Fibroblast of upper back skin (primary cell): ENCODE measurements at places on chromosomes 4 and X.

DNA sequence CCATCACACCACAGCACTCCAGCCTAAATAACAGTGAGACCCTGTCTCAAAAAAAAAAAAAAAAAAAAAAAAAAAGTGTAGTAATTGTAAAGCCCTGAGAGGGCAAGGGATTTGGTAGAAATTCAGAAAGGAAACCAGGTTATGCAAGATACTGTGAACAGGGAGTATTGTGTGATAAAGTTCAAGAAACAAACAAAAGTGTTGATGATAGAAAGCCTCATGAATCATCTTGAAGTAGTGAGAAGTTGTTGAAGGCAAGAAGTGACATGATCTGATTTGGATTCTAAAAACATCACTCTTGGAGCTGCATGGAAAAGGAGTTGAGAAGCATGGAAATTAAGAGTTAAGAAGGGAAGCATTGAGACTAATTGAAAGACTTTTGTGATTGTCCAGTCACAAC is 102.2 kb downstream of the RAP1GDS1 start:
- no peak for DNase-seq

- DNase-seq, result peak; percentile 25
These were observed 33.0 kb downstream of the HDX start for GRCh38 chrX:84469226-84469625.

DNA sequence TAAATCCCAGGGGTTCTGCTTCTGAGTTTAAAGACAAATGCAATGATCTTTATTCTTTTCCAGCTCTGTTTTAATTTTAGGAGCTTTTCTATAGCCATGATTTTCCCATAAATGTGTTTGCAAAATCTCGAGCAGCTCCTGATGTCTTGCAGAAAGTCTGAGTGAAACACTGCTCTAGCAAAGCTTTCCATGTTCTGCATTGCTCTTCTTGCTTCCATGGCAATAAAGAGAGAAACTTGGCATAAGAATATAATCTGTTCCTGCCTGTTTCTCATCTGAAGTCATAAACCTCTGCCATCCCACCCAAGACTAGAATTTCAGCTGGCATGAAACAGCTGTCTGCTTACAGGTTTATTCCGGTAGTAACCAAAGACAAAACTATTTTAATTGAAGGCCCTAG is 254.5 kb downstream of the SPRY1 start:
- DNase-seq, result no peak

DNA sequence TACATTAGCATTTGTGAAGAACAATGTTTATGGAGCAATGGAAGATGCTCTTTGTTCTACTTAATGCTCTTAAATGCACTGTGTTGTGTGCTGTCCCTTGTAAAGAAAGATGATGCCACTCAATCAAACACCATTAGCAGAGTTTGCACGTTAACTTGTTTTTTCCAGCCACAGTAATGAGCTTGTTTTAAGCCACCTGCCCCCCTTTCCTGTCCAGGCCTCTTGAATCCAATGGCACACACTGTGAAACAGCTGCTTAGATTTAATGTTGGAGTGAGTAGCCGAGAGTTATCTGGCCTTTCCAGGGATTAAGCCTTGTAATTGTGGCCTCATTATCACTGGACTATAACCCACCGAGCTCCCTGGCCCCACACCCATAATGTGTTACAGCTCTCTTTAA is 86.0 kb downstream of the PAK3 start:
- DNase-seq, result no peak

- peak; percentile 1 for DNase-seq
These were observed 227.7 kb upstream of the GPRIN3 start for GRCh38 chr4:89535251-89535650.

DNA sequence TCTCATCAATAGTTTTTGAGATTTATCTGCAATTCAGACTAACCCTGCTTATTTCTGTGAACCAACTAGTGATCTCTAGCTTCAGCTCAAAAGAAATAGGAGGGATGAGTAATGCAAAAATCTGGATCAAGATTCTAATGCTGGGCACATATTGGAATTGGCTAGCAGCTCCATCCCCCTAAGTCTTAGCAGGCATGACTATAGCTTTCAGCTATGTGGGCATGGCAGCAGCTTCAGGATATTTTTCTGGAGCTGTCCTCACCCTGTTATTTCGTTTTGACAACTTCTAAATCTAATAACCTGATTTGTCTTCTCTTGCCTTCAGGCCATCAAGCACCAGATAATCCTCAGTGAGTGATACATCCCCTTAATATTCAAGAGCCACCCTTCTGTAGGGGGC is 50.8 kb upstream of the GNPDA2 start:
- DNase-seq, result no peak

GRCh38 chrX:118795528-118796280 is 27.9 kb upstream of the ZCCHC12 start:
- peak; percentile 17 for DNase-seq

DNA sequence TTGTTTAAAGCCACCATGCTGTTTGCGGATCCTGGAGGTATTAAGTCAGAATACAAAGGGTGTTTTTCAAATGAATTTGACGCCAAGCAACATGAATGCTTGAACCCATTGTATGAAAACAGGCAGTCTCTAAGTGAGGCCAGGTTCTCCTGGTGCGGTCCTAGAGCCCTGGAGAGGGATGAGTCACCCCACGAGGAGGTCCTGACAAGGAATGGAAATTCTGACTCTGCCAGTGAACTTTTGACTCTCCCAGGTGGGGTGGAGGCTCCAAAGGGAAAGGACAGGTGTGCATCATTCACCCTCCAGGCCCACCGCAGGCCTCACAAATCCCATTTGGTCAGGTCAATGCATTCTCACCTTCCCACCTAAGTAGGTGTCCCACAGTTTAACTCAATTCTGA is 1.5 kb downstream of the TRIM2 start:
- peak; percentile 45 for DNase-seq

GRCh38 chrX:38807873-38808272 is 6.6 kb downstream of the MID1IP1 start:
- DNase-seq, result peak; percentile 38

DNA sequence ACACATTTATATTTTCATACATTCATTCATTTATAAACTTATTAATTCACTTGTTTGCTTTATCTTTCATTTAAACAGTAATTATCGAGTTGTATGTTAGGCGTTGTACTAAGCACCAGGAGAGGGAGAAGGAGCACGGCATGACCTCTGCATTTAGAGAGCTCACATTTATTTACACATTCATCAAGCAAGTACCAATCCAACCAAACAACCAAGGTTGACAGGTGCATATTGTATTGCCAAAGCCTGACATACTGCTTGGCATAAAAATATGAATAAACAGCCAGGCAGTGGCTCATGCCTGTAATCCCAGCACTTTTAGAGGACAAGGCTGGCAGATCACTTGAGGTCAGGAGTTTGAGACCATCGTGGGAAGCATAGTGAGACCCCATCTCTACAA is 37.0 kb upstream of the CLNK start:
- DNase-seq, result no peak

DNA sequence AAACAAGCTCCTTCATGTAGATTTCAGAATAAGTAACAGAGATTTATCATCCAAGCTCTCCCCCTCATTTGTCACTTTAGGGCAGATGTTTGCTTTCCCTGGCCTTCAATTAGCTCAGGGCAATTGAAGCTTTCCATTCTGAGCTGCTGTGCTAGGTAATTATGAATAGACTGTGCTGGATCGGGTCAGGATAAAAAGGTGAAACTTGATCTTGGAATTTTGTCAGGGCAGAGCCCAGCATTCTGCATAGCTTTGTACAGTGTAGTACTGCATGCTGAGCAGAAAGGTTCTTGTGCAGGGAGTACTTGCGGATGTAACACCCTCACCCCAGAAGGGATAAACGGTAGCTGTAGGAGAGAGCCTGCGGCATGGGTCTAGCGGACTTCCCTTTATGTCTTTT is 64.0 kb upstream of the CLDN34 start:
- DNase-seq, result no peak

GRCh38 chrX:88170553-88170952 is 576.5 kb upstream of the CPXCR1 start:
- DNase-seq, result no peak

- DNase-seq, result no peak
These were observed 46.9 kb upstream of the TAB3 start for GRCh38 chrX:30935985-30936384.

GRCh38 chr4:117916728-117917127 is 117.6 kb upstream of the NDST3 start:
- DNase-seq, result no peak

- DNase-seq, result peak; percentile 93
These were observed 172.9 kb upstream of the GLRA2 start for GRCh38 chrX:14356401-14356800.

DNA sequence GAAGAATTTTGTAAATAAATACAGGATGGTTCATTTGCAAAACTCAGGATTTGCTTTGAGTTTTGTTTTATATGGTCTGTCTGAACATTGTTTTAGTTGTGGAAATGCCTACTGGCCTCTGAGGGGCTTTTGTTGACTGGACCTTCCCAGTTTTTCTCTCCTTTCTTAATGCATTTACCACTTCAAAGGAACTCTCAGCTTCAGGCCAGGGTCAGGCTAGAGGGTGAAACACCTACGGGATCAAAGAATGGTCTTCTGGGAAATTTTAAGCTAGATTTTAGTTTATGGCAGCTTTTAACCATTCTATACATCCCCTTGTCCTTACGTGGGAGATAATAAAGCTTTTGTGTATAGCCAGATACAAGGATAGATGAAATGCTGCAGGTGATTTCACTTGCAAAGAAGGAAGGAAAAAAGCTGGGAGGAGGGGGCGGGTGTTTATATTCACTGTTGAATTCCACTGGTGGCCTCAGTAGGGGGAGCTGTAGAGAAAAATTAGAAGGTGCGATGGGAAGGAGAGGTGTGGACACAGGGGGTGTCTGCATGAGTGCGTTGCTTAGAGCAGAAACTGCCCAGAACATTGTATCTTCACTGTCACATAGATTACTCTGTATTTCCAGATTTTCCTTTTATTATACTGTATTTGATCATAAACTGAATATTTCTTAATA is 151.8 kb downstream of the TSPAN5 start:
- no peak for DNase-seq

- peak; percentile 39 for DNase-seq
These were observed 35.4 kb downstream of the CEP44 start for GRCh38 chr4:174318829-174319764.

DNA sequence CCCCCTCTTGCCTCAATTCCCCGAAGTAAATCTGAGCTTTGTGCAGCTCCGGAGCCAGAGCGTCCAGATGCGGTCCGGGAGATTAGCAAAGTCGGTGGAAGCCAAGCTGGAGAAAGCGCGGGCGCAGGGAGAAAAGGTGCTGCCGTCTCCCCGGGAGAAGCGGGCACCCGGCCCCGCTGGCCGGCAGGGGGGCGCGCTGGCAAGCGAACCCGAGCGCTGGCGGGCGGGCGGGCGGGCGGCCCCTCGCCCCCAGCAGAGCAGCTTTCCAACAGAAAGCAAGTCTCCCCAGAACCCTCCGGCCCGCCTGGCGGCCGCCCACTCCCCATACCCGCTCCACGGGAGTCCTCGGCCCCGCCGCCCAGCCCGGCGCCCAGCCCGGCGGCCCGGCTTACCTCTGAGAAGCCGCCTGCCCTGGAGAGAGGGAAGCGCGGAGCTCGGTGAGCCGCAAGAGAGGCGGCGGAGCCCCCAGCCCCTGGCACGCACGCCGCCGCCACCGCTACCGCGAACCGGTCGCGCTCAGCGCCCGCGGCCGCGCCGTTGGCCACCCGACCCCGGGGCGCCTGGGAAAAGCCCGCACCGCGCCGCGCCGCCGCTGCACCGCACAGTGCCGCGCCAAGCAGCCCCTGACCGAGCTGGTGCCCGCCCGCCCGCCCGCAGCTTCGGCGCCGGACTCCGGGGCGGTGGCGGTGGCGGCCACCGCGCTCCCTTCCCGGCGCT is 529 bp upstream of the CITED1 start:
- DNase-seq, result no peak

DNA sequence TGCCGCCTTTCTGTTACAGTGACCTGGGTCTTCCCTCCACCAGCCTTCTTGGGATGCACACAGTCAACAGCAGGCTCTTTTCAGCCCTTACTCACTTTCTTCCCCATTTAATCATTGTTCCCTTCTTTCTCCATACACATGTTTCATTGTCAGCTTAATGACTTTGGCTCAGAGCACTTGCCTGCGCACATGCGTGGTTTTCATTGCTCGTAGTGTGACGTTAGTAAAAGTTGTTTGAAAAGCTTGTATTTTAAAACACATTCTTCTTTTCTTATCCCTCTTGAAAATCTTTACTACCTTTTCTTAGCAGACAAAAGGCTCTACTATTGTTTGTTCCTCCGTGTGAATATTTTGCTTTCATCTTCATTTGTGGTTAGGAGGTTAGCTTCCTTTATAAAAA is 19.7 kb upstream of the SCOC start:
- no peak for DNase-seq

GRCh38 chr4:148289740-148290139 is 152.5 kb downstream of the NR3C2 start:
- DNase-seq, result no peak

- peak; percentile 22 for DNase-seq
These were observed 480.0 kb downstream of the NLGN4X start for GRCh38 chrX:5748586-5749150.

- DNase-seq, result peak; percentile 85
These were observed 132.4 kb downstream of the ENOX2 start for GRCh38 chrX:130770615-130771014.

- no peak for DNase-seq
These were observed 29.4 kb downstream of the ARAP2 start for GRCh38 chr4:36214735-36215485.

- DNase-seq, result peak; percentile 46
These were observed 22.8 kb upstream of the CENPVL3 start for GRCh38 chrX:51641421-51642021.

DNA sequence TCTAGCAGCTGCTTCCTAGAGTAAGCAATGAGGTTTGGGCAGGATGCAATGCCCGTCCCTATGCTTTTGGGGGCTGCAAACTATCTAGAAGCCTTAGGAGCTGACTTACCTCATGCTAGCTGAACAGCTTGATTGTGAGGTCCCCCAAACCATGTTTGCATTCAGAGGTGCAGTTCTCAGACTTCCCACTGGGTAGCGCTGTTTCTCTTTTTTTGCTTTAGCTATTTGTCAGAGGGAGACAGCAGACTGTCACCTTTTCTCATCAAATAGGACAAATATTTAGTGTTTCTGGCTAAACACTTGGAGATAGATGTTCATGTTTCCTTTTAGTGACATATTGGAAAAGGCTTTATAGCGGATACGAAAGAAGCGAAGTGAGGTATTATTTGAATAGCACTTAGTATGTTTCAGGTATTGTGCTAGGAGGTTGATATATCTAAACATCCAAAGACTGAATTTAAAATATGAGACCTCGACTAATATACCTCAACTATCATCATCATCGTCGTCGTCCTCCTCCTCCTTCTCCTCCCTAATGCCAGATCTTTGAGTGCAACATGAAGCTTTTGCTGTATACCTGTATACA is 18.7 kb upstream of the TMEM192 start:
- peak; percentile 64 for DNase-seq

DNA sequence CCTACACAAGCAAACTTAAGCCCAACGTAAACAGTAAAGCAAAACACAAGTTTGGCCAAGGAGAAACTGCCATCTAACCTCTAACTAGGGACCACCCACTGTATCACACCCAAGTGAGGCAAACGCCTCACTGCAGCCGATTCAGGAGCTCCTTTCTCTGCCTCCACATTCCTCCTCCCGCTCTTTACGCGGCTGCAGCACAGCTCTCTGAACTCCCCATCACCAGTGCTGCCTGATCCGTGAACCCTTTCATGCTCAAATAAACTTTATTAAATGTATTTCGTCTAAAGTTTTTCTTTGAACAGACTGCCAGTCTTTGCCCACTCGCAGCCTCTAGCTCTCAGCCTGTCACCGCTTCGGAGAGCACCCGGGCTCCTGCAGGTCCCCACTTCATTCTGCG is 6.5 kb downstream of the PNMA6E start:
- no peak for DNase-seq
